ENCODE measurements at places on chromosomes 2 and 18.

- DNase-seq, result no peak
These were observed 283.9 kb upstream of the ACVR2A start for GRCh38 chr2:147560810-147561535.

DNA sequence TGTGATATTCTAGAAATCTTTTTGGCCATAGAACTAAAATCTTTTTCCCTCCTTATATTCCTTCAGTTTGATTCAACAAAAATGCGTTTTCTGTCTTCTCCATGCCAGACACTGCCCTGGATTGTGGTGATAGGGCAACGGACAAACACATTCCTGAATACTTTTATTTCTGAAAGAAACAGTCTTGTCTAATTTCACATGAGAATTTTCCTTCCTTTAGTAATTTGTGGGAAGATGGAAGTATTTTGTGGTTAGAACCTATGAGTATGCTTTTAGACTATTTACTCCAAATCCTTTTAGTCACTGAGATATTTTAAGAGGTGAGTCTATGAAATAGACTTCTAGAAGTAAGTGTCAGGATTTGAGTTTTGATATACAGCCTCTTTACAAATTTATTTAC, 49.6 kb downstream of the COL5A2 start:
- DNase-seq, result no peak

DNA sequence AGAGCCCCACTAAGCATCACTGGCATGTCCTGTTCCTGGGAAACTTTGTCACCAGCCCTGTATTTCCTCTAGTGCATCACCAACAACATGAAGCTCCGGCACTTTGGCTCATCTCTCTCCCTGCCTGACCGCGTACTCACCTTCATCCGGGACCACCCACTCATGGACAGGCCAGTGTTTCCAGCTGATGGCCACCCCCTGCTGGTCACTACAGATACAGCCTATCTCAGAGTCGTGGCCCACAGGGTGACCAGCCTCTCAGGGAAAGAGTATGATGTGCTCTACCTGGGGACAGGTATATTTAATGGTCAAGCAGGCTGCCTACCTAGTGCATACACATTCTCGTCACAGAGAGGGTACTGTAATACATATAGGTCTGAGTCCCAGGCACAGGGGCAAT, 21.0 kb downstream of the SEMA4F start:
- no peak for DNase-seq

GRCh38 chr2:200966770-200967169, 3.3 kb upstream of the ORC2 start:
- no peak for DNase-seq

DNA sequence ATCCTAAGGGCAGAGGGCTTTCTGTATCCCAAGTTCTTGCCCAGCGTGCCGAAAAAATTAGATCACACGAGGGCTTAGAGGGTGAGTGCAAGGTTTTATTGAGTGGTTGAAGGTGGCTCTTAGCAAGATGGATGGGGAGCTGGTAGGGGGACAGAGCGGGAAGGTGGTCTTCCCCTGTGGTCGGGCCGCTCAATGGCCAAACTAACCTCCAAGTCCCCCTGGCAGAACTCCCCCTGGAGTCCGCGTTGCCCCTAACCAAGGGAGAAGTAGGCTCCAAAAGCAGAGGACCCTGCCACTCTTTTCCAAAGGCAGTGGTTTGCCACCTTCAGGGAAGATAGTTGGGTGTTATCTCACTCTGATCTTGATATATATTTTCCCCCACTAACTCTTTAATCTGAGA, 63.4 kb downstream of the LYPD1 start:
- no peak for DNase-seq

DNA sequence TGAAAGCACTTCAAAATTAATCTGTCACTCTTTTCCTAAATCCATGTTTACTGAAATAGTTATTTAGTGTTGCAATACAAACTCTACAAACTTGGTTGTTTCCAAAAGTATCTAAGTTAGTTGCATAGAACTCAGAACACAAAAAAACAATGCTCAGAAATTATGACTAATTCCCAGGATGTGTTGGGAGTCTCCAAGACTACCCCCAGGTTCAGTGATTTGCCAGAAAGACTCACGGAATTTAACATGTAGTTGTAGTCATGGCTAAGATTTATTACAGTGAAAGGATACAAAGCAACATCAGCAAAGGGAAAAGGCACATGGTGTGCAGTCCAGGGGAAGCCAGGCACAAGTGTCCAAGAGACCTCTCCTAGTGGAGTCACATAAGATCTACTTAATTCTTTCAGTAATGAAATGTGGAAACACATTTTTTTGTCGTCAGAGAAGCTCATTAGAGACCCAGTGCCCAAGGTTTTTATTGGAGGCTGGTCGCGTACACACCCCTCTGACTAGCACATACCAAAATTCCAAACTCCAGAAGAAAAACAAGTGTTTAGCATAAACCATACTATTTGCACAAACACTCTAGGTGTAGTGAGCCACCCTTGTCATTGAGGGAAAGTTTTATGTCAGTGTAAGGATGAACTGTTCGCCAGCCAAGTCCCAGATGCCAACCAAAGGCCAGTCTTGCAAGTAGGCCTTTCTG, 43.3 kb upstream of the CYP20A1 start:
- DNase-seq, result no peak

DNA sequence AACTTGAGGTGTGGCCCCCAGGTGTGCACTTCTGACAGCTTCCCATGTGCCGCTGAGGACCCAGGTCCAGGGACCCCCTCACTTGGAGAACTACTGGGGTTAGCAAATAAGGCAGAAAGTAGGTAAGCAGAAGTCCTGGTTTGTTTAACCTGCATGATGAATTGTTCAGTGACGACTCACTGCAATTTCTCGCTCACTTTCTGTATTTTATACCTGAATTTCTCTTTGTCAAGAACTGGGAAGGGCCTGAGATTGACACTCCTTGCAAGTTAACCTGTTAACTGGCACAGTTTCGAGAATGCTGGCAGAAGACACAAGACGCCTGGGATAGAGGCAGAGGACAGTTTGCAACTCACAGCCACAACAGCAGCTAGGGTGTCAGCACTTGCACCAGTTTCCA, 164.5 kb upstream of the NCK2 start:
- DNase-seq, result no peak

- no peak for DNase-seq
These were observed 85.5 kb upstream of the CYP26B1 start for GRCh38 chr2:72233211-72233610.
